ENCODE measurements at places on chromosomes 4 and X. TPM values are rescaled to one million over a fixed set of nuclear protein-coding genes. Genes with fewer than 3 reads are reported as not detected.

DNA sequence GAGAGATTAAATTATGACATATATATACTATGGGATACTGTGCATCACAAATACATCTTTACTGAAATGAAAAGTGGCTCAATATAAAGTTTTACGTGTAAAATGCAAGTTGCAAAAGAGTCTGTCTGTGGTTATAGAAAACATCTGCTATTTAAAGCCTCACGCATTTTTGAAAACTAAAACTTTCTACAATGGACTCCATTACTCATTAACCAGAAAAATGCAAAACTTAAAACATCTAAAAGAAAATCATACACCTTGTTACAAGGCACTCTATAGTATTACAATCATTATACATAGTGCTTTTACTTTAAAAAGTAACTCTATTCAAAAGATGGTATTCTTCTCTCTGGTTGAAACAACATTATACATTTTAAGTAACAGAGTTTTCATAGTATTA is 755.6 kb downstream of the DMD start:
- no peak for DNase-seq

USP51 gene
- 0.40 TPM for polyA plus RNA-seq

- DNase-seq: no peak
Observed at GRCh38 chr4:169147191-169147590, 123.6 kb downstream of the SH3RF1 start.

DNA sequence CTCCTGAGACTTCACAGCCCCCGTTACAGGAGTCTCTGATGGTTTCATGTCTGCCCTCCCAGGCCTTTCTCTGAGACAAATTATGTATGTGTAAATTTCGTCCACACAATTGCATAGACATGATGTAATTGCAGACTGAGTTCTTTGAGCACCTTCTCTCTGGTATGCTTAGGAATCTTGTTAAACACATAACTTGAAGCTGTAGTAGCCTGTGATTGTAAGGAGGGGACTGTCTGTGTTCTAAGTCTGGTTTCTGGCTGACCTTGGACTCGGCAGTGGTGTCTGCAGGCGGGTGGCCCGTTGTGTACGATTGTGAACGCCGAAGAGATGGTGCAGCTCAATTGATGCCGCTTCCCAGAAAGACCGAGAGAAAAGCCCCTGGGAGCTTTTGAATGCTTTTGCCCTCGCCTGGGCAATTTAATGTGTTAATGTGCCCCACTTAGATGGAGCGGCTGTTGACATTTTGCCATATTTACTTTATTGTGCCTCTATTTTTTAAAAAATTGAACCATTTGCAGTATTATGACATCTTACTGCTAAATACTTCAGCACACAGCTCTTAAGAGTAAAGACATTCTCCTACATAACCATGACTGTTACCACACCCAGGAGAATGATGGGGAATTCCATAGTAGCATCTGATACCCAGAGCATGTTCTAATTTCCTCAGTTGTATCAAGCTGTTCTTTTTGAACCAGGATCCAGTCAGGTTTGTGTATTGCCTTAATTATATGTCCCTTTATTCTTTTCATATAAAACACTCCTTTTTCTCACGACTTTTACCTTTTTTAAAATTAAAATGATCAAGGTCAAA is 58.4 kb upstream of the TADA2B start:
- no peak for DNase-seq

Data from stomach (tissue), 19 donors.